ENCODE measurements at places on chromosomes 11 and 22.

DNA sequence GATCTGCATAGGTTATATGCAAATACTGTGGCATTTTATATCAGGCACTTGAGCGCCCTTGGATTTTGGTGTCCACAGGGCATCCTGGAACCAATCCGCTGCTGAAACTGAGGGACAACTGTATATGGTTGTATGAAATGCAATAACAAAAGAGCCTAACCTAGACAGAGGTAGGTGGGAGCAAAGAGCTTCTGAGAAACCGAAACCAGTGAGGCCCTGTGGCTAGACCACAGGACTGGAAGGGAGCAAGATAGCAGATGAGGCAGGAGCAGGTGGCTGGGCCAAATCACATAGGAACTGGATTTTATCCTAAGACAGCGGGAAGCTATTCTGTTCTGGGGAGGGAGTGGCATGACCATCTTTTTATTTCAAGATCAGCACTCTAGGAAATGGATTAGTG is 30.1 kb downstream of the RCN1 start:
- DNase-seq, result no peak

- no peak for DNase-seq
Measured at GRCh38 chr11:82858556-82859091, 41.6 kb downstream of the PRCP start.

GRCh38 chr11:73249853-73250783 is 22.0 kb upstream of the P2RY6 start:
- DNase-seq, result no peak

DNA sequence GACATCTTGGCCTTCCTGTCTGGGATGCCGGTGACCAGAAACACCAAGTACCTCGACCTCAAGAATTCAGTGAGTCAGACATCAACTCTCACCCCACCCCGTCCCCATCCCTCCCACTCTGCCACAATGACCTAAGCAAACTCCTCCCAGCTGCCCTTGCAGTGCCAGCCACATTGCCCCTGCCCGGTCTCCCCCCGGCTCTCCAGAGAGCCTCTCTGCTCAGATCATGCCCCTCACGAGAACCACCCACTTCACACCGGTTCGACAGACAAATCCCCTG is 23.6 kb upstream of the MYRF start:
- DNase-seq, result no peak
